ENCODE measurements at places on chromosomes 16 and 17.

DNA sequence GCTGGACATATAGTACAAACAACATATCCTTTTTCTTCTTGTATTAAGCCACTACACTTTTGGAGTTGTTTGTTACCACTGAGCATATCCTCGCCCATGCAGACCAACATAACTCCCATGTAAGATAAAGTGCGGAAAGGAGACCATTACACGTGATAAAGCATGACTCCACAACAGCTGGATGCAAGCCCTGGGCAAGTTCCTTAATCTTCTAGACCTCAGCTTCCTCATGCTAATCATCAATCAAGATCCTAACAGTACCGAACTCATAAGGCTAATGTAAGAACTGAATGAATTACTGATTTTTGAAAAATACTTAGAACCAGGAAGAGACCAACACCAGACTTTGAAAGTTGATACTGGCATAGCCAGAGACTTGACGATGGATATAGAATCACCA lies 47.0 kb upstream of the GSG1L start:
- no peak for DNase-seq

DNA sequence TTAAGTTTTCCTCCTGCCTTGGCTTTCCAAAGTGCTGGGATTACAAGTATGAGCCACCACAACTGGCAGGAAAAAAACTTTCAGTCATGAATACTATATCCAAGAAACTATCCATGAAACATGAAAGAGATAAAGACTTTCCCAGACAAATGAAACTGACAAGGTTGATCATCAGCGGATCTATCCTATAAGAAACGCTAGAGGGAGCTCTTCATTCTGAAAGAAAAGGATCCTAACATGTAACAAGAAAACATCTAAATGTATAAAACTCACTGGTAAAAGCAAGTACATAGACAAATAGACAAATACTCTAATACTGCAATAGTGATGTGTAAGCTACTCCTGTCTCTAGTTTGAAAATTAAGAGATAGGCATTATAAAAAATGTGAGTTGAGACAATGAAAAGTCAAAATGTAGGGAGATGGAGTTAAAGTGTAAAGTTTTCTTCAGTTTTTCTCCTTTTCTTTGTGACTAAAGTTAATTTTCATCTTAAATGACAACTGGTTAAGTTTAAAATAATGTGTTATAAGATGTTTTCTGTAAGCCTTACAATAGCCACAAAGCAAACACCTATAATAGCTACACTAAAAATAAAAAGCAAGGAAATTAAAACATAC lies 79.6 kb upstream of the TEKT1 start:
- DNase-seq, result peak; percentile 45

- DNase-seq, result no peak
Measured at GRCh38 chr17:81805707-81806460, 1.9 kb downstream of the GCGR start.

DNA sequence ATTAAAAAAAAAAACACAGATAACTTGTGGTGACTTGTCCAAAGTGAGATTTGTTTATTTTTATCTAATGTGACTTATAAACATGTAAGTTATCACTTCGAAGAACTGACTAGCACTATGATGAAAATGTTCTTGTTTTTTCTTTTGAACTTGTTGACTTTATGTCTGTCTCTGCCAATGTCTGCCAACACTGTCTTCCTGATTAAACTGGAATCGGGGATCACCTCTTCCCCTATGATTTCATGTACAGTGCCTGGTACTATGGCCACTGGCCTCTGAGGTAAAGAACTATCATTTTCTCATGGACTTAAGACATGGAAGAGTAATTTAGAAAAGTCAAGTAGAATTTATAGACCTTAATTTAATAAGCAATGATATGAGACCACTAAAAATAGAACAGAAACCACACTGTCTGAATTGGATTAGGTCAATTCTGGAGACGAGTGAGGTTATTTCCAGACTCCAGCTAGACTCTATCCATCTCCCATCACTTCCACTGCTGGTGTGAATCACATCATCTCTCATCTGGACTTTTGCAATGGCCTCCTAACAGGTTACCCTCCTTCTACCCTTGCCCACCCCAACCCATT lies 8.9 kb downstream of the C17orf78 start:
- no peak for DNase-seq

DNA sequence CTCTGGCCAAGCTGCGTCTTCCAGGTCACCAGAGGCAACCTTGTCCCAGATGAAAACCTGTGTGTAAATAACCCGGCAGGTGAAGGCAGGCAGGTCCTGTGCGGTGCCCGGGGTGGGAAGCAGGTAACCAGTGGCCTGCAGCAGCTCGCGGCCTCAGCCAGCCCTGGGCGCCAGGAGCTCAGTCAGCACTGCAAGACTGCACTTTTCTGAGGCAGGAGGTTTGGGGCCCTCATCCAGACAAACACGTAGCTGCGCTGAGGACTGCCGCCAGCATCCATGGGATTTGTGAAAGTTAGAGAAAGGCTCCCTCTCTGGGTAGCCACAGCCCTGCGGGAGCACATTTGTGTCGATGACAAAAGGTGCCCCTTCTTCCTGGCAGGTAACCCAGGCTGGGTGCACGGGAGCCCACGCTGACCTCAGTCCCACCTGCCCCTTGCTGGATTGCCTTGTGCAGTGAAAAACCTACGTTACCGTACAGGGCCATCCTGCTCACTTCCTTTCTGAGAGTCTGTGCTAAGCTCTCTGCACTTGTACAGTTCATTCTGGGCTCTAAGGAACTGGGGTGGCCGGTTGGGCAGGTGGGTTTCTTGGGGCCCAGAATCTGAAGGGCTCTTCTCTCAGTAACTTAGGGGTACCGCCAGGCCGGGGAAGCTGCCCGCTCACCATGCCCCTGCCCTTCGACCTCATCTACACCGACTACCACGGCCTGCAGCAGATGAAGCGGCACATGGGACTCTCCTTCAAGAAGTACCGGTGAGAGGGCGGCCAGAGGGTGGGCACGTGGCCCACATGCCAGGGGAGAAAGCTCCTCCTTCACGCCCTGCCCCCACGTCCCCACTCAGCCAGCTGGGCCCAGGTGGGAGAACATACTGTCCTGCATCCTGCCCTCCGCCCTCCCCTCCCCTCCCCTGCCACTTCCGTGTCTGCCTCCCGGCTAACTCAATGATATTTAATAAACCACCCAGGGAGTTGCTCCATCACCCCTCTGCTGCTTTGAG lies 56.4 kb downstream of the MGAT5B start:
- DNase-seq, result no peak

DNA sequence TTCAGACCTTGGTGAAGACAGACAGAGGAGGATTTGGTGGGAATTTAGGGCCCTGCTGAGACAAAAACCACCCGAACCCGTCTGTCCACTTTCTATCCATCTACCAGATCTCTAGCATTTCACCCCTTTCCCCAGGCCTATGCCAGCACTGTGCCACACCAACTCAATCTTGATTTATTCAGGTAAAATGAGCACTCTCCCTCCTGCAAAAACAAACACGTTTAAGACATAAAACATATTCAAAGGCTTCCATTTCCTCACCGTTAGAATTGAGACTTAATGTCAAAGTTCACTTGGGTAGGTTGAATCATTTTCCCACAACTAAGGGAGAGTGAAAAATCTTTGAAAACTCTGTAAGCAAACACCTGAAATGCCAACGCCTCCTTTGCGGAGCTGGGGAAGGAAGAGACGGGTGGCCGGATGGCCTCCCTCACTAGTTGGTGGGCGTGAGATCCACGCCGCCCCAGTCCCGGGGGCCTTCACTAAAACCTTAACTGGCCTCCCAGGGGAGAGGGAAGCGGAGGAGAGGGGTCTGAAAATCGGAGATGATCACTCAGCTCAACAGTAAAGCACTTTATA lies 862 bp downstream of the DCAKD start:
- peak; percentile 52 for DNase-seq

DNA sequence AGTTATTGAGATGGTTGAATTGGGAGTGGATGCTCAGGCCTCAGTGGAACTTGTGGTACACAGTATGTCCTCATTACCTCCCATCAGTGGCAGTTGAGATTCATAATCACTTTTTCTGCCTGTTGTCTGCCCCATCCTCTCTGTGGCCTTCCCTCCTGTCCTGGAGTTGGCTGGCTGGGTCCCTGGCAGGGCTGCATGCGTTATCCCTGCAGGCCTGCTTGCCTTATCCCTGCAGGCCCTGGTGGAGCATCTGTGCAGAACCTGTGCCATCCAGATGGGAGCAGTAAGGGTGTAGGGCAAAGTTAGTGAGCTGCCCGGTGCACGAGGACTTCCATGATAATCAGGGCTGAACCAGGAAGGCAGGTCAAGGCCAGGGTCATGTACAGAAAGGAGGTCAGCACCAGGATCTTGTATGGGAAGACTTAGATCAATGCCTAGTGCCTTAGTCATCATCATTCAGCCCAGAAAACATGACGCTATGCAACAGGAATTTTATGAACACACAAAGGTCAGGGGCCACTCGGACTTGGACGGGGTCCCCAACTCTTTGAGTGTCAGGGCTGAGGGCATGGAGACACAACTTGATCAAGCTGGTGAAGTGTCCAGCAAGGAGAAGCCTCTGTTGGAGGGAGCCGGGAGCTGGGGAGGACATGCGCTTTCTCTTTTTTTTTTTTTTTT lies 47.2 kb downstream of the ABCC1 start:
- DNase-seq, result no peak

GRCh38 chr17:82065193-82065637 lies 389 bp downstream of the DUS1L start:
- no peak for DNase-seq

DNA sequence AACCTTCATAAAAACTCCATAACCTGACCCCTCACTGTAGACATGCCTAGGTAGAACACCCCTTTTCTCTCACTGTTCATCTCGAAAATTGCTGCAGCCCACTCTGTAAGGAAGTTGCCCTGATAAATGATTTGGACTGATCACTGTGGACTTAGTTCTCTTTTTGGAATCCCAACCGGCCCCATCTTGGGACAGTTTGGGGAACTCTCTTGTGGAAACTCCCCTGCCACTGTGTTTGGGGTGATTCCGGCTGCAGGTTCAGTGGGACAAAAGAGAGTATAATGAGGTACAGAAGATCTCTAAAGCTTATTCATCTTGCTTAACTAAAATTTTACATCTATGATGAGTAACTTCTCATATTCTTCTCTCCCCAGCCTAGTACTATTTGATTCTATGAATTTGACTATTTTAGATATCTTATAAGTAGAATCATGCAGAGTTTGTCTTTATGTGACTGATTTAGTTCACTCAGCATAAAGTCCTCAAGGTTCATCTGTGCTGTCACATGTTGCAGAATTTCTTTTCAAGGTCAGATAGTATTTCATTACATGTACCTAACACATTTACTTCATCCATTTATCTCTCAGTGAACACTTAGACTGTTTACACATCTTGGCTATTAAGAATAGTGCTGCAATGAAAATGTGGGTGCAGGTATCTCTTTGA lies 84.9 kb downstream of the ABCA8 start:
- DNase-seq, result no peak

DNA sequence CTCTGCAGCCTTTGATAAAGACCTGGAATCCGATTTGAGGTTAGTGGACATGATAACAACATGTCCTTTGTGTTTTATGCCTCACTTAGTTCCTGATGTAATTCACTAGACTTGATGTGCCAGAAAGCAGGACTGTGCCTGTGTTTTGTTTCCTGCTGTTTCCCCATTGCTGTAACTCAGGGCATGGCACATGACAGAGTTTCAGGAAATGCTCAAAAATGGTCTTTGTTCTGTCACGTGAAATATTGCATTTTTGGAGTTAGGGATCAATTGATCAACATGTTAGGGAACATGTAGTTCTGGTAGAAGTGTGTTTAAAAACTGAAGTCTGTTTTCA lies 32.8 kb downstream of the DHX38 start:
- no peak for DNase-seq

Data from GM13976 (cell line).